Hippocampal formation (tissue), 2 donors: ENCODE measurements at places on chromosomes 2 and 18.

- DNase-seq = no peak
These were observed 14.2 kb downstream of the INPP4A start for GRCh38 chr2:98458667-98459380.

DNA sequence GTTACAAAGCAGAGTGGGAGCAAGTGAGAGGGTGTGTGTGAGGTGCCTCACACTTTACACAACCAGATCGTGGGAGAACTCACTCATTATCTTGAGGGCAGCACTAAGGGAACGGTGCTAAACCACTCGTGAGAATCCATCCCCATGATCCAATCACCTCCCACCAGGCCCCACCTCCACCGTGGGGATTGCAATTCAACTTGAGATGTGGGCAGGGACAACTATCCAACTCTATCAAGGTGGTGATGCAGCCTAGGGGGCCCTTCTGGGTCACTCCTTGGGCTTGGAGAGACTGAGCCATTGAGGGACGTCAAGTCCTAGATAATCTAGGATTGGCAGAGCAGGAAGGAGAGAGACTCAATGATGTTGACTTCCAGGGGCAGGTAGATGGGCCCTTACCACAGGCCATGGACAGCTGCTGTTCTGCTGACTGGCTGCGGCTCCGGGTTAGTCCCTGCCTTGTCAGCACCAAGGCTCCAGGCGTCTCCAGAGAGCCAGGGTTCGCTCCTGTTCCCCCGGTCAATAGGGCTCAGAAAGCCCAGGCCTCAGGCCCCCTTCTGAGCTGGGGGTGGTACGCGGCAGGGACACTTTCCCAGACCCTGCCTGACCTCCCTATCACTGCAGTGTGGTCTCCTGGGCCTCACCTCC lies 193.2 kb upstream of the HS6ST1 start:
- no peak for DNase-seq

- DNase-seq = no peak
These were observed 2.7 kb upstream of the EFEMP1 start for GRCh38 chr2:55926246-55926645.

DNA sequence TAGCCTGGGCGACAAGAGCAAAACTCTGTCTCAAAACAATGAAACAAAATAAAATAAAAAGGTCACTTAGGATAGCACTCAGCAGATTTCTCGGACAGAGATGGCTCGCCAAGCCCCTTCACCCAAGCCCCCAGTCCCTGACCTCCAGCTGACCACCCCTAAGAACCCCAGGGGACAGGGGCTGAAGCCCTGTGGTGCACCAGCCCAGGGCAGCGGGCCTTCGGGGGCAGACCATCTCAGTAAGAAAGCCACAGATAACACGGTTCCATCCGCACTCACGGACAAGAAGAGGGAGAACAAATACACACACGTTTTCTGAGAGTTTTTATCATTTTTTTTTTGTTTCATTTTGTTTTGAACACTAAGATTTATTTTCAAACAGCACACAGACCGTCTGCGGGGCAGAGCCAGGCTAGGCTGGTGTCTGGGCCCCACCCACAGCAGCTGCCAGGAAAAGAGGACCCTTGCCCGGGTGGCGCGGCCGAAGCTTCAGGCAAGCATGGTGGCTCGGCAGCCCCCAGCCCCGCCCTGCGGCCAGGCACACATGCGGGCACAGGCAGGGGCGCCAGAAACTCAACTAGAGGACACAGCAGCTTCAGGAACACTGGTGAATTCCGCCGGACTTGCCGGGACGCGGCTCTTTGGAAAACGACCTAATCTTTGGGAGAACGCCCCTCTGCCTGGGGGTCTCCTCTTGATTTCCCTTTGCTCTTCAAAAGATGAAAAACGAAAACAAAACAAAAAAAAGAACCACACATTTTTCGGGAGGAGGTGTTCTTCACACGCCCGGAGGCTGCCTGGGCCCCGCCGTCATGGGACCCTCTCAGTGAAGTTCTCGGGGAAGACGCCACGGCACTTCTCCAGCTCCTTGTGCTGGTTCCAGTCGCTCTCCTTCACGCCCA lies 59.0 kb downstream of the BIN1 start:
- no peak for DNase-seq

GRCh38 chr2:3149441-3150217 lies 228.0 kb downstream of the EIPR1 start:
- no peak for DNase-seq

DNA sequence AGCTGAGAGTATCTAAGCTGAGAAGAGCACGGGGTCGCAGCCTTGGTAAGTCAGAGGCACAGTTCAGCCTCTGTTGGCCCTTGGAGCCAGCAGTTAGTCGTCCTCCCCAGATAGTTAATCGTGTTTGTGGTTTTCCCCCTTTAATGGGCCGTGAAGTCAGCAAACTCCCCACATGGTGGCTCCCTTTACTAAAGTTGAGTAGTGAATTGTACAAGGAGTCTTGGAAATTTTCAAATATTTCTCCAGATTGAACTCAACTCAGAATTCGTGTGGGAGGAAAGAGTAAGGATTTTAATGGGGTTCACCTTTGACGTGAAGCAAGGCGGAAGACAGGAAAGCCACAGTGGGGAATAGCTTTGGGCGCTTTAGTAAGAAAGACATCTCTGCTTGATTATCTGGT lies 2.4 kb upstream of the ADCYAP1 start:
- DNase-seq = no peak

DNA sequence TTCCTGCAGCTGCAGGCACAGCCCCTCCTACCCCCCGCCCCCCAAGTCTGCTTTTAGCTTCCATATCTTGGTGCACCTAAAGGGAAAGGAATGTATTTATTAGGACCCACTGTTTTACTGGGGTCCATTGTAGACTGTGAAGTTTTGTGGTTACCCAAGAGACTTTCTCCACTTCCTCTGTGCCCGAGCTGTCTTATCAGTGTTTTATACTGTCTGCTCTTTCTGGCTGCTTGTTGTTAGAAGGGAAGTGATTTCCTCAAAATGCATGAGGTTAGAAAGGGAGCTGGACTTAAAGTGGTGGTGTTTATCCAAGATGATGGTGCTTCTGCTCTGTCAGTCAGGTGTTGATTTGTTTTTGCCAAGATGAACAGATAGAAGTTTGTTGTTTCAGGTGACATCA lies 85.0 kb downstream of the PTH2R start:
- DNase-seq = no peak

DNA sequence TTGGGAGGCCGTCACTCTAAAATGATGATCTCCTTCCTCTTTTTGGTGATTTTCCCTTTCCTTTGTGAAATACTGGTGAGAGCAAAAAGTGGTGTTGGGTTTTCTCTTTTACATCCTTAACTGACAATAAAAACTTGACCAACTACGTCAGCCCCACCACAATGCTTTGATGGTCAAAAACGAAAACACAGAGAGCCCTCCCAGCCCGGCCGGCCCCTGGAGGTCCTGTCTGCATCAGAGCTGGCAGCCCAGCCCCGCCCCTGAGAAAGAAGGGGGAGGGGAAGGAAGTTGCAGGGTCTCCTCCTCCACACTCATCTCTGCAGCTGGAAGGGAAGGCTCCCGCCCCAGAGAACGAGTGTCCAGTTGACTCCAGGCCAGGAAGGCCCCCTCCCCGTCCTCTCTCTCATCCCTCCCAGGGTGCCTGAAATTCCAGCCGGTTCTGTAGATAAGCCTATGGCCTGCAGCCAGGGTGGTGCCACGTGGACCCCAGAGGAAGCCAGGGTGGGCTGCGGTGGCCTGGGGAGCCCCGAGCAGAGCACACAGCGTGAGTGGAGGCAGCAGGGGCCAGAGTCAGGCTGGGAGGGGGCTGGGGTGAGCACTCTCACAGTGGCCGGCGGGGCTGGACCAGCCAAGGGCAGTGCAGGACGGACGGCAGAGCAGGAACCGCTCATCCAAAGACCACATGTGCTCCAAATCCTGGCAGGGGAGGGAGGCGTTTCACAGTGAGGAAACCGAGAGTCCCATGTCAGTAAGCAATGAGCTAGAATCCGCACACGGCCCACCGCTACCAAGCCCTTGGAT lies 19.8 kb downstream of the BIN1 start:
- no peak for DNase-seq

DNA sequence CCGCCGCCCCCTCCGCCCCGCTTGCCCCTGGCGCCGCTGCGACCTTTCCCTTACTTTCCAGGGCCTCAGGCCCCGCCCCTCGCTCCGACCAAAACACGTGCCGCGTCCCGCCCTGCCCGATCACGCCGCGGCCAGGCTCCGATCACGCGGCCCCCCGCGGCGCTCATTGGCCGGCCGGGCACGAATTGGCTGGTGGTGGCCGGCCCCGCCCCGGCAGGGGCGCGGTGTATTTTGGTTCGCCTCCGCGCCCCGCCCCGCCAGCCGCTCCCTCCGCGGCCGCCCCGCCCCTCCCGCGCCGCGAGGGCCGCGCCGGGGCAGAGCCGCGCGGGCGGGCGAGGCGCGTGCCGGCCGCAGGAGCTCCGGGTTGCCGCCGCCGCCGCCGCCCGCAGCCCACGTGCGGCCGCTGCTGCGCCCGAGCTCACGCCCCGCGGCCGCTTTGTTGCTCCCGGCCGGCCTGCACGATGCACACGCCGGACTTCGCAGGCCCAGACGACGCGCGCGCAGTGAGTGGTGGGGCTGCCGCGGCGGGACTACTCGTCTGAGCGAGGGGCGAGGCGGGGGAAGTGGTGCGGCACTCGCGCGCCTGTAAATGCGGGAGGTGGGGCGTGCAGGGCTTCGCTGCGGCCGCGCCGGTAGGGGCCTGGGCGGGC lies at the start of gene KLF11:
Gene KLF11 (plus strand): TSS at position 295 of the 650 bp plus-strand sequence. CDS start 167 bp downstream, at position 462.
- DNase-seq = peak; percentile 73

DNA sequence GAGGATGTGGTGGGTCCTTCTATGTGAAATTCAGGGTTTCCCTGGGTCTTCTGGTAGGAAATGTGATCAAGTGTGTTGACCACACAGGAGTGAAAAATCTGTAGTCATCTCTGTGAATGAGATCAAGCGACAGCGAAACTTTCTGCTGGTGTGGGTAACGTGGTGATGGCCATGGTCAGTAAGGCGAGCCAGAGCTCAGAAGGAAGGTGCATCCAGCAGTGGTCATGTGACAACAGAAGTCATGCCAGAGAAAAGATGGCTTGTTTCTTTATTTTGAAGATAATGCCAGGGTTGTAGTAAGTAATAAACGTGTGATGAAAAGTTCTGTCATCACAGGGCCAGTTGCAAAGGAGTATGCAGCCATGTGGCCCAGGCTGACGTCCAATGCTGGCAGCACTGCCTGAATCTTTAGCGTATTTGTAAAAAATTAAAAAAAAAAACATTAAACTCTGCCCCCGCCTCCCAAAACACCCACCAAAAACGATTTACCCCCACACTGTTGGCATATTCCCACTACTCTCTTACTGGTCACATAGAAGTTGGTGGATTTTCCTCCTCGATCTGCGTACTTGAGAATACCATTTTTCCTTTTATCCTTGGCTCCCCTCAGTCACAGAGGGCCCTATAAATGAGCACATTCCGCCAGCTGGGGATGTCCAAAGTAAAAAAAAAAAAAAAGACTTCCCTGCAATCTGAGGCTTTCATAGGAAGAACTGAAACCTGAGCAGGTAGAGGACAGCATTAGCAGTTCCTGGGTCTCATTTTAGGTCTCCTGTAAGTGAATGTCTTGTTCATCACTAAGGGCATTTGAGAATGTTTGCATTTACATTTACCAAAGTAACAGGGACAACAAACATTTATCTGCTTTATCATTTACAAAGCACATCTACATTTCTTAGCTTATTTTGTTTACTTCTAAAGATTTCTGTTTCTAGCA lies 70.6 kb downstream of the SLC4A3 start:
- DNase-seq = no peak

- DNase-seq = no peak
These were observed 848.8 kb upstream of the KLHL29 start for GRCh38 chr2:22536133-22536532.

DNA sequence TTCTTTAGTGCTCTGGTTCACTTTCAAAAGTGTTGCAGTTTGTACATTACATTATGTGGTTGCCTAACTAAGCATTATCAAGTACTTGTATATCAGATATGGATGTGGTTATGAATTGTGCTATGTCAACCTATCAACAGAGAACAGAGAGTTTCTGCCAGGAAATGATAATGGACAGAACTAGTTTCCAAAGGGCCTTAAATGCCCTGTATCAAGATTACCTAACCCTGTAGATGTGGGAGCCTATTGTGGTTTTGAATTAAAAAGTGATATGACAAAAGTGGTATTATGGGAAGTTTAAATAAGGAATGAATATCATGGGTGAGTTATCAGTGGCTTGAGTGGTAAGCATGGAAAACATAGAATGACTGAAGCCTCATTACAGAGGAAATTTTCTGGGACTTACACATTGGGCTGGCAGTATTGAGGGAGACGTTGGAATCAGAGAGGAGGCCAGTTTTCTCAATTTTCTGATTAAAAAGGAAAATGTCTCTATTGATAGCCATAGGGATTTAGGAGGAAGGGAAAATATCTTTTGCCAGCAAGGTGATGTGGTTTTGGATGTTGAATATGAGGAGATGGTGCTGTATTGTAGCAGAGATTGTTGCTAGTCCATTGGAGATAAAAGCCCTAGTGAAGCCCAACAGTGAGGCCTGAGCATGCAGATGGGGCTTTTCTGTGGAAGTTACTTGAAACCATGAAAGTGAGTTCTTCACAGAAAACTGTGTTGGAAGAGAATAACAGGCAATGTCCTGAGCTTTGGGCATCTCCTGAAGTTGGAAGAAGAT lies 140.7 kb downstream of the TTC27 start:
- no peak for DNase-seq

GRCh38 chr2:226813148-226813701 lies 13.6 kb upstream of the IRS1 start:
- DNase-seq = no peak

GRCh38 chr2:233356546-233357308 lies 2.4 kb downstream of the DGKD start:
- DNase-seq = no peak

- no peak for DNase-seq
These were observed 751 bp downstream of the IL18R1 start for GRCh38 chr2:102356381-102356712.

GRCh38 chr2:16069933-16070647 lies 129.7 kb downstream of the MYCN start:
- DNase-seq = peak; percentile 96

DNA sequence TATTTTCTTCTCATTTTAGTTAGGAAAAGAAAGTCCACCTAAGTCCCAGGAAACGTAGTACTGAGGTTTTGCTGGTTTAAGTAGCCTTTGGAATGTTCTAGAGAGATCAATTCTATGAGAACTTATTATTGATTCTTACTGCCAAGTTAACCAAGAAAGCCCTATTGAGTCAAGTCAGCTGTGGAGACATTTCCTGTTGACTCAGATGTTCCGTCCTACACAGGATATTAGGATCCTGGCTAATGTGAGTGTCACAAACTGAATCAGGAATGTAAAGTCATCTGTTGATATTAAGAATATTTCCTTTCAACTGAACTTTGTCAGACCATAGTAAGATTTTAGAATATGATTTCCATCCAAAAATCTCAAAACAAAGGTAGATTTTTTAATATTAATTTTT lies 654.3 kb downstream of the LRRTM4 start:
- DNase-seq = no peak

- no peak for DNase-seq
These were observed 49.0 kb downstream of the TAF1B start for GRCh38 chr2:9892236-9892635.

GRCh38 chr2:111640480-111640879 lies 243.5 kb downstream of the ANAPC1 start:
- DNase-seq = no peak

DNA sequence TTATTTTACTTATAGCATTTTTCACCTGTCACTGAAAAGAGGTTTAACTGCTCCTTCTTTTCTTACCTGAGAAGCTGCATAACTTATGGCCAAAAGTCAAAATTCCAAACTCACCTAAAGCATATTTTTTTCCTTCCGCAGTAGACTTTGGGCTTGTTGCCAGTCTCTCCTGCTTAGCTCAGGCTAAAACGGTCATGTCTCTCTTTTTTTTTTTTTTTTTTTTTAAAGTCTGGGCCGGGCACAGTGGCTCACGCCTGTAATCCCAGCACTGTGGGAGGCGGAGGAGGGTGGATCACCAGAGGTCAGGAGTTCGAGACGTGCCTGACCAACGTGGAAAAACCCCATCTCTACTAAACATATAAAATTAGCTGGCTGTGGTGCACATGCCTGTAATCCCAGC lies 113.5 kb downstream of the RTN4 start:
- DNase-seq = no peak
